ENCODE measurements at places on chromosomes 4 and X. TPM values are rescaled to one million over a fixed set of nuclear protein-coding genes. Genes with fewer than 3 reads are reported as not detected.

GRCh38 chr4:151429957-151430570 is 21.1 kb downstream of the FHIP1A start:
- no peak for DNase-seq

- DNase-seq, result peak; percentile 53
Measured at GRCh38 chr4:135319685-135320084, 1118.1 kb upstream of the PABPC4L start.

DNA sequence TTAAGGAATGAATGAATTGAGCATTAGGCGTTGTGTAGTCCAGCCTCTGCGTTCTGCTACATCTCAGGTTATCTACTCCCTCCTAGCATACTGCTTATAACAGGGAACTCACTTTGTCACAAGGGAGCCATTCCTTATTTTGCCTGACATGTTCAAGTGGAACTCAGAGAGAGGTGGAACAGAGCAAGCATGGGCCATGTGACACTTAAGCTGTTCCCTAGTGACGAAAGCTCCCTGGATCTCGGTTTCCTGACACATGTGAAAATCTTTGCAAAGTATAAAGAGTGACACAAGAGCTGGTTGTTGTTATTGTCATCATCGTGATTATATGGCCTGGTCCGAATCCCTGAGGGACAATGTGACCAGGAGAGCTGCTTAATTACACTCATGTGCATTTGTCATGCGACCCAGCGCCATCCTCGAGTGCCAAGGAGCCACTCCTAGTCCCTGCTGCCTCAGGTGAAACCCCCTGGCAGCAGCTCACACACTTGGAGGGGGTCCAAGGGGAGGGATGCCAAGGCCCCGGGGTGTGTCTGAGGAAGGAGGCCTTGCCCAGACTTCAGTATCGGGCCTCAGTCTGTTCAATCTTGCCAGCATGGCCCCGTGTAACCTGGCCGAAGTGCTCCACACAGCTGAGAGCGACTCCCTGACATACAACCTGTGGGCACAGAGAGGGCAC is 98.5 kb upstream of the MAP3K15 start:
- no peak for DNase-seq

DNA sequence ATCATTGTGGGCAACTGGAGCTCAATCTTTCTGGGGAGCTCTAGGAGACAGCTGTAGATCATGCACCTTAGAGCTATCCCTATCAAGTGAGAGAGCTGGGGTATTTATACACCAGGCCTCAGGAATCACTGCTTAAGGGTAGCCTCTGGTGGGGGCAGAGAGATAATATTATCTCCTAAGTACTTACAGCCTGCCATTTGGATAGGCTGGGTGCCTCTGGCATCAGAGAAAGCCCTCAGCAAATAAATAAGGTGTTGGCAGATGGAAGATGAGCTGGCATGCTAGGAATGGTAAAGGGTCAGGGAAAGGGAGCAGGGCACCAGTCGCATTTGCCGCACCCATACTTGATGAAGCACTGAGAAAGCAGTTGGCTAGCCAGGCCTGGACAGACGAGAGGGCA is 75.9 kb downstream of the HCCS start:
- no peak for DNase-seq

- DNase-seq, result no peak
Measured at GRCh38 chr4:67615119-67615518, 56.6 kb downstream of the STAP1 start.

DNA sequence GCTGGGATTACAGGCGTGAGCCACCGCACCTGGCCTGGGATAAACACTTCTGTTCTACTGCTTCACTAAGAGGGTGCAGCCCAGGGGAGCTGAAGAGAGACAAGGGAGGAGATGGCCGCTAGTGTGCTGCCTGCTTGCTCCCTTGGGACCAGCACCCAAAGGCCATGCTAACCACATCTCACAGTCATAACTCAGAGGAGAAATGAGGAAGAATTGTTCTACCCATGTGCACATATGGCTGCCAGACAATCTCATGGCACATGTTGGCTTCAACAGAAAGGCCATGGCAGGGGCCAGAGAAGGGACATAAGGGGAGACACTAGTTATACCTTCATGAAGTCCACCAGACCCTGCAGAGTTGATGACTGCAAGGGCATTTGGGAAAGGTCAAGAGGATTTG is 22.4 kb downstream of the CLDN22 start:
- DNase-seq, result no peak

DNA sequence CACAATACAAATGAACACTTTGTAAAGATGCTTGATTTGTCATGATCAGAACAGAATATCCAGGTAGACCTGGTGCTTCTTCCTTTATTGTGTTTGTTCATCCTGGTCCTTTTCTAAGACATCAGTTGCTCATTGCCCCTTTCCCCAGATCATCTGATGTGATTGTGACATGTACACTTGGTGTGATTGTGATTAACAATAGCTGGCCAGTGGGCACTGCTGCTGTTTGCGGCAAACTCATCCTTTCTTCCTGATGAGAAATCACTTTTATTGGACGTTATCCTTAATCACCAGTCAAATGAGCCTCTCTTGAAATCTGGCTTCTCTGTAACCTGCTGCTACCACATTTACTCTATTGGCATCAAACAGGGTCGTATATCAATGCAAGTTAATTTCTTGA is 135.1 kb downstream of the PCDH7 start:
- DNase-seq, result no peak

DNA sequence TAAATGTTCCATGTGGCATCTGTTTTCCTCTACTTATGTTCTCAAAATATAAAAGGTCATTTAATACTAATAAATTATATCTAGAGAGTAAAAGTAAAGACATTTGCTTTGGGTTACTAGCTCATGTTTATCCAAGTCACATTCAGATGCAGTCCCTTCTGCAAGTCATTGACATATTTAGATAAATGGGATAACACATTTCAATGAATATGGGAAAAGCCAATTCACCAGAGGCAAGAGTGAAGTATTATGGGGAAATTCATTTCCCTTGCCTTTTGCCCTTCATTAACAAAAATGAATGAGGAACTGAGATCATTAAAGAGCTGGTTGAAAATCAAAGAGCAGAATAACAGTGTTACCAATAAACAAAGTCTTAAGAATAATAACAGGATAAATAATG is 306.2 kb upstream of the FSTL5 start:
- DNase-seq, result no peak

ARSJ gene
- total RNA-seq, result 0.35 TPM

CCNB3 gene
- not detected for total RNA-seq

CHST7 gene
- 4.2 TPM for total RNA-seq

ADGRG2 gene
- total RNA-seq, result 5.9 TPM

MAP7D2 gene
- 1.9 TPM for total RNA-seq

STAP1 gene
- not detected for total RNA-seq

Measured in endodermal cell (in vitro differentiated cells).